ENCODE measurements at places on chromosomes 7 and 10. TPM values are rescaled to one million over a fixed set of nuclear protein-coding genes. Genes with fewer than 3 reads are reported as not detected.

The AVL9 gene
- total RNA-seq, result 16.1 TPM

- no peak for DNase-seq
Measured at GRCh38 chr10:110209926-110210673, 2.7 kb downstream of the MXI1 start.

- no peak for DNase-seq
Measured at GRCh38 chr10:86361156-86362128, 5.2 kb downstream of the GRID1 start.

The OR2A7 gene
- 1.6 TPM for total RNA-seq

The NUTM2E gene
- not detected for total RNA-seq

- DNase-seq, result no peak
Measured at GRCh38 chr7:46855851-46856250, 726.1 kb downstream of the TNS3 start.

The FAM221A gene
- 12.0 TPM for total RNA-seq

DNA sequence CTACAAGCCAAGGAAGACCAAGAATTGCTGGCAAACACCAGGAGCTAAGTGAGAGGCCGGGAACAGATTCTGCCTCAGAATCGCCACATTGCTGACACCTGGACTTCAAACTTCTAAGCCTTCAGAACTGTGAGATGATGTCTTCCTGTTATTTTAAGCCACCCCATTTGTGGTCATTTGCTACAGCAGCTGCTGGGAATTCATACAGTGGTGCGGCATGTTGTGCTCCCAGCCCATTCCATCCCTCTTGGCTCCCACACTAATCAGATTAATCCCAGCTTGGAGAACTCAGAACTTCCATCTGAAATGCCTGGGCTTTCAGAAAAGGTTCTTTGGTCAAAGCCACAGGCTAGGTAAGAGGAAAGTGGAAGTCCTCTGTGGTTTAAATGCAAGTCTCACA is 24.9 kb downstream of the TCAF1 start:
- DNase-seq, result no peak

- DNase-seq, result no peak
Measured at GRCh38 chr7:22115689-22116088, 170.0 kb upstream of the CDCA7L start.
